ENCODE measurements at places on chromosomes 1 and 21. TPM values are rescaled to one million over a fixed set of nuclear protein-coding genes. Genes with fewer than 3 reads are reported as not detected.

- DNase-seq, result no peak
These were observed 129.0 kb upstream of the TMPRSS2 start for GRCh38 chr21:41636636-41637630.

- no peak for DNase-seq
These were observed 9.7 kb upstream of the AADACL4 start for GRCh38 chr1:12634156-12634555.

GRCh38 chr1:175192111-175192629 is 406 bp downstream of the KIAA0040 start:
- DNase-seq, result peak; percentile 66

- DNase-seq, result no peak
These were observed 1.8 kb upstream of the SPRR2G start for GRCh38 chr1:153152481-153152880.

DNA sequence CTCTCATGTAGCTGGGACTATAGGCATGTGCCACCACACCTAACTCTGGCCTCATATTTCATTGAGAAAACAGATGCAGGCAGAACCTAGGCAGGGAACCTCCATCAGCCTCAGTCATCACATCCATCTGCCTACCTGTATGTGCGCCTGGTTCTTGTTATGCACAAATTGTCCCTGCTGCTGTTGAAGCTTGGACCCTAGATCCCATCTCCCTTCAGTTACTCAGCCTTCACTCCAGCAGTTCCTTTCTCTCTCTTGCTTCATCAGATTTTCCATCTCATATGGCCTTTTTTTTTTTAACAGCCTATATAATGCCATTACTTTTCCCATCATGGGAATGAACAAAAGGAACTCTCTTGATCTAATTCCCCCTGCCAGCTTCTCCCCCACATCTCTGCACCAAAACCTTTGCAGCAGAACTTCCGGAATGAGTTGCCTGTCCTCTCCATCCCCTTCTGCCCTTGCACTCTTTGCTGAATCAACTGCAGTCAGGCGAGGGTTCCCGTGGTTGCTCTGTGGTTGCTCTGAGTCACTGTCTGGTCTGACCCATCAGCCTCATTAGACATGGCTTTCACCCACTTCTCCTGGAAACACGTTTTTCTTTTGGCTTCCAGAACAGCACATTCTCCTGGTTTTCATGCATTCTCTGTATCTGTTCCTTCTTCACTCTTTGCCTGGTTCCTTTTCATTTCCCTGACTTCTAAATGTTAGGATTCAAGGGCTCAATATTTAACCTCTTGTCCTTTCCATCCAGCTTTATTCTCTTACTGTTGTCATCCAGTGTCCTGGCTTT is 41.5 kb downstream of the UBE4B start:
- DNase-seq, result peak; percentile 97

DNA sequence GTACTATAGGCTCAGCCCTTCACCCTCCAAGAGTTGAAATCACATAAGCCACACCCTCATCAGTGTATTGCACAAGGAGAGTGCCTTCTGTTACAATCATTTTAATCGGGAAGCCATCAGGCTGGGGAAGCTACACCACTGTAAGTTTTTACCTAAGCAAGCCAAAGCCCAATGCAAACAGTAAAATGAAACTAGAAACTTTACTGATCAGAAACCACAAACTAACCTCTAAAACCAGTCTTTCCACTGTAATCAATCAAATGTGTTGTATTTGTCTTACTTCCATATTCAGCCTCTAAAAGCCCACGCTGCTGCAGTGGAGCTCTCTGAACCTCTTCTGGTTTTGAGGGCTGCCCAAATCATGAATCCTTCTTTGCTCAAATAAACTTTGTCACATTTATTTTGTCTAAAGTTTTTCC is 26.2 kb downstream of the CAPN8 start:
- DNase-seq, result no peak

The SCYL3 gene
- 7.3 TPM for total RNA-seq

The HIPK1 gene
- 22.3 TPM for total RNA-seq

The KIFAP3 gene
- 20.5 TPM for total RNA-seq

The F3 gene
- total RNA-seq, result 73.0 TPM

The CSF3R gene
- not detected for total RNA-seq

All from Daoy (cell line).